ENCODE measurements at places on chromosomes 2 and 18. TPM values are rescaled to one million over a fixed set of nuclear protein-coding genes. Genes with fewer than 3 reads are reported as not detected.

ALPG gene
- total RNA-seq = not detected

HNMT gene
- 40.2 TPM for total RNA-seq

DSG3 gene
- total RNA-seq = not detected

ERMN gene
- total RNA-seq = 0.78 TPM

TRIM54 gene
- 74.0 TPM for total RNA-seq

PSMA8 gene
- total RNA-seq = not detected

CAPN13 gene
- total RNA-seq = not detected

GPR35 gene
- 1.7 TPM for total RNA-seq

EMILIN2 gene
- total RNA-seq = 0.21 TPM

DNER gene
- 0.05 TPM for total RNA-seq

SNED1 gene
- total RNA-seq = 18.5 TPM

CYTIP gene
- total RNA-seq = 2.4 TPM

RAB6C gene
- not detected for total RNA-seq

GAREM1 gene
- total RNA-seq = 7.7 TPM

NT5DC4 gene
- not detected for total RNA-seq

AQP12B gene
- total RNA-seq = not detected

TEKT4 gene
- not detected for total RNA-seq

CD8A gene
- not detected for total RNA-seq

CAPN14 gene
- total RNA-seq = 0.05 TPM

FAM110C gene
- total RNA-seq = not detected

RIT2 gene
- total RNA-seq = not detected

COBLL1 gene
- total RNA-seq = 5.6 TPM

COL4A3 gene
- 0.08 TPM for total RNA-seq

APCDD1 gene
- total RNA-seq = 0.91 TPM

UNC80 gene
- total RNA-seq = not detected

TFCP2L1 gene
- total RNA-seq = under 0.01 TPM

LDLRAD4 gene
- total RNA-seq = 1.7 TPM

Data from myocyte (in vitro differentiated cells).